ENCODE measurements at places on chromosomes 1 and 21. TPM values are rescaled to one million over a fixed set of nuclear protein-coding genes. Genes with fewer than 3 reads are reported as not detected.

CCDC185 gene
- polyA plus RNA-seq: not detected

OR13G1 gene
- not detected for polyA plus RNA-seq

CFAP74 gene
- polyA plus RNA-seq: 0.16 TPM

DNA sequence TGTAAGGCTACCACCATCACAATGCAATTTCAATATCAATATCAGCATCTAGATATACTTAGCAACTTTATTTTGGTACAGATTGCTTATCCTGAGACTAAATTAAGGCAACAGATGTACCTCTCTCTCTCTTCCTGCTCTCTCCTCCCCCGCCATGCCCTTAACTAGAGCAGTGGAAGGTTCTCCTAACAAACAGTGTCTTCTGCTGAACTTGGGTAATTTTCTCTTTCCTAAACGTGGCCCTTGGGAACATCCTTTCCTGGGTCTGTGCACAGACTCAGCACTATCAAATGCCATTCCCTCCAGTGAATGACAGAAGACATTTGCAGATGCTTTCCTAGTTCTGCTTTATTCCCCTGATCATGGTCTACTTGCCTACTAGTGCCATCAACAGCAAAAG lies 85.6 kb upstream of the TTC39A start:
- DNase-seq: no peak

DNA sequence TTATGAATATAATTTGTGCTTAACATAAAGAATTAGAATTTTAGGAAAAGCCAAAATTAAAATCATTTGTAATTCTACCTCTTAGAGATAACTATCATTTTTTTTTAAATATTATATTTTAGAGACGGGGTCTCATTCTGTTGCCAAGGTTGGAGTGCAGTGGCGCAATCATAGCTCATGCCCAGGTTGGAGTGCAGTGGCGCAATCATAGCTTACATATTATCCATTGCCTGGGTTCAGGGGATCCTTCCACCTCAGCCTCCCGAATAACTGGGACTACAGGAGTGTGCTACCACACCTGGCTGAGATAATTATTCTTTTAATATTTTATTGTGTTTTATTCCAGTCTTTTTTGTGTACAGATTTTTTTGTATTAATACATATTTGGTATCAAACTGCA lies 8.3 kb downstream of the RASAL2 start:
- DNase-seq: no peak

DNA sequence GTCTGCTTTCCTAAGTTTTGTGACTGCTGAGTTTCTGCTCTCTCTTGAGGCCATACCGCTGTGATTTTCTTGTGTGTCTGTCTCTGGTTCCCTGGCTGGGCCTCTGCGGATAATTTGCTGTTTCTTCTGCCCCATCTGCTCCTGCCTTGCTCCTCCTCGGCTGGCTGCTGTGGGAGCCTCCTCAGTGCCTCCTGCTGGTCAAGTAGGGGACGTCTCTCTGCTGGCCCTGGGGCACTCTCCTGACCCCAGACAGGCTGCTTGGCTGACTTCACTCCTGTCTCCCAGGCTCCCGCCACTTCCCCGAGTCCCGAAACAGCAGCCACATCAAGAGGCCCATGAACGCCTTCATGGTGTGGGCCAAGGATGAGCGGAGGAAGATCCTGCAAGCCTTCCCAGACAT lies 28.5 kb downstream of the ETNK2 start:
- DNase-seq: no peak
